Ecto neural progenitor cell (in vitro differentiated cells): ENCODE measurements at places on chromosomes 12 and 14.

GRCh38 chr12:62192903-62193250 lies 67.3 kb upstream of the USP15 start:
- no peak for DNase-seq

- DNase-seq = no peak
Observed at GRCh38 chr14:74879427-74880182, 2.1 kb upstream of the DLST start.

- DNase-seq = peak; percentile 74
Observed at GRCh38 chr12:10722502-10722904, 620 bp downstream of the YBX3 start.

DNA sequence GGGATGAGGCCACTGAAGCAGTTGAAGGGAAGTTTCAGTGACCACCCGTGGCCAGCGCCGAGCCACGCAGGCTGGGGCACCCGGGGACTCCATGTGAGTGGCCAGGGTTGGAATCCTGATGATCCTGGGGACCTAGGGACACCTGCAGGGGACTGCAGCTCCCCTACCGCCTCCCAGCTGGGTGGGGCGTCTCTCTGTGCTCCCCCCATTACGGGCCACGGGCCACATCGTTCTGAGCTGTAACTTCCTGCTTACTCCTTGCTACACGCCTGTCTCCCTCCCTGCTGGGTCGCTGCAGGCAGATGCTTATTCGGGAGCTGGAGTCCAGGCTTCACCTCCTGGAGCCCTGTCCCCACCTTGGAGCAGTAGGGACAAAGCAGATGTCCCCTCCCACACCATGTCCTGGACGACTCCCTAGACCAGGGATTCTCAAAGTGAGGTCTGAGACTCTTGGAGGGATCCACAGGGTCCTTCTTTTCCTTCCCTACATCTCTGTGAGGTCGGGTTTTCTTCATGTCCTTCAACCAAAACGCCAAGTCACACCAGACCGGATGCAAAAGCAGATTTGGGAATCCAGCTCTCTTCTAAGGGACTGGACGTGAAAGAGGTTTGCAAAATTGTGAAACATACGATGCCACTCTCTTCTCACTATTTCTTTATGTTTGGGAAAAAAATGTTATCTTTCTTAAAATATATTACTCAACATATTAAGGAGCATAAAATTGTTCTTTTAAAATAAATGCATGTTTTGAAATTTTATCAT lies 85.9 kb upstream of the NCOR2 start:
- no peak for DNase-seq

GRCh38 chr14:31968107-31968810 lies 108.8 kb upstream of the ARHGAP5 start:
- no peak for DNase-seq

GRCh38 chr12:89051065-89051677 lies 301.1 kb downstream of the DUSP6 start:
- no peak for DNase-seq
